ENCODE measurements at places on chromosomes 6 and 20. TPM values are rescaled to one million over a fixed set of nuclear protein-coding genes. Genes with fewer than 3 reads are reported as not detected.

- no peak for DNase-seq
Measured at GRCh38 chr6:93300661-93301060, 118.7 kb downstream of the EPHA7 start.

GRCh38 chr20:48731536-48731935 is 96.3 kb downstream of the PREX1 start:
- no peak for DNase-seq

- DNase-seq: no peak
Measured at GRCh38 chr20:50645253-50646068, 45.9 kb downstream of the RIPOR3 start.

DNA sequence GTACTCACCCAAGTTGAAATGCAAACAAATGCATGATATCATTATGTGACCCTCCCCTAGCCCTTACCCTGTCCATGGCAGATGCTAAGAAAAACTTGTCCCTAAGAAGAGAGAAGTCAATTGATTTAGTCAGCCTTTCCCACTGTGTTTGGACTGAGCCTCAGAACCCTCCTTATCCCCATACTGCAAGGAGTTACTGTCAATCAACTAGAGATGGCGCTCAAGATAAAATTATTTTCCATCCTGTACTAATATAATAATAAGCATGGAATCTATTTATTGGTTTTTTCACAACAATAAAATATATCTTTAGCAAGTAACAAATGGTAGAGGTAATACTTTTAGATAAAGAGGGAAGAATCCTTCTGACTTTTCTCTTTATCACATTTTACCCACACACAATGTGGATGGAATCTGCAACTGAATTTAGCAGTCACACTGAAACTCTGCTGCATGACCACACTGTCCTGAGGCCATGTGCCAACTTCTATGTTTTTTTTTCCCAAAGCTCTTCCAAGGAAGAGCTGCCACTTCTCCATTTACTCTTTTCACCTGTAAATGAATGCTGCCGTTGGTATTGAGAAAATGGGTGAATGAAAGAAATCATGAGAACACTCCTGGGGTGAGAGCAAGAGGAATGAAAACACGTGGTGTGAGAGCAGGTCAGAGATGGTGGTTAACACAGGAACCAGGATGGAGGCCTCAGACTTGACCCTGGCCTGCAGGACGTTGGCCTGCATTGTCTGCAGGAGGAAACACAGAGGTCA is 10.5 kb downstream of the NT5E start:
- DNase-seq: no peak

DNA sequence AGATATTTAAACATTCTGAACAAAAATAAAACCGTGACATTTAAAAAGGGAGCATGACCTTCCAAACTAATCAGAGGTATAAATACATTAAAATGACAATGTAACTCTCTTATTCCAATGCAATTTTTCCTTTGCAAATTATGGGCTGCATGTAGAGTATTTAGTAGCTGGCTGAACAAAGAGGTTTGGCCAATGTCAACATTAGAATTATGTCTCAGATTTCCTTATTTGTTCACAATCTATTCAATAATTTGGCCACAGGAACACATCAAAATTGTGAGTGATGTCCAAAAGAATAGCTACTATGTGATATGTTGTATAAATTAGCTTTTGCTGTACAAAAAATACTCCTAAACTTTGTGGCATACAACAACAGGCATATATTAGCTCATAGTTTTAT is 580.0 kb upstream of the MARCKS start:
- DNase-seq: no peak

GRCh38 chr20:11745145-11745544 is 172.5 kb upstream of the BTBD3 start:
- no peak for DNase-seq

- no peak for DNase-seq
Measured at GRCh38 chr6:165722022-165722421, 59.0 kb upstream of the PDE10A start.

GRCh38 chr6:136129365-136129764 is 120.7 kb downstream of the MTFR2 start:
- no peak for DNase-seq

DNA sequence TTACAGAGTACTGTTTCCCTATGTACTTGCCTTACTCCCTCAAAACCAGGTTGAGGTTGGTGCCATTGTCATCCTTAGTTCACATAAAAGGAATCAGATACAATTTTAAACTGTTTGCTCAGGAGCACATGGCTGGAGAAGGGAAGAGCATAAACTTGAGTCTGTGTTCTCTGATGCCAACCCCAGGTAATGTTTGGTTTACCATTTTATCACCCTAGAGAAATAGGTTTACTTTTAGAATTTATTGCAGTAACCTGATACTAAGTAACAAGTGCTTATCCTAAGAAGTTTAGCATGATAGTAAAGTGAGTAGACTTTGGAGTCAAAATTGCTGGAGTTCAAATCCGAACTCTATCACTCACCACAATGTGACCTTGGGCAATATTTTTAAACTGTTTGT is 86.3 kb downstream of the RFPL4B start:
- no peak for DNase-seq

DNA sequence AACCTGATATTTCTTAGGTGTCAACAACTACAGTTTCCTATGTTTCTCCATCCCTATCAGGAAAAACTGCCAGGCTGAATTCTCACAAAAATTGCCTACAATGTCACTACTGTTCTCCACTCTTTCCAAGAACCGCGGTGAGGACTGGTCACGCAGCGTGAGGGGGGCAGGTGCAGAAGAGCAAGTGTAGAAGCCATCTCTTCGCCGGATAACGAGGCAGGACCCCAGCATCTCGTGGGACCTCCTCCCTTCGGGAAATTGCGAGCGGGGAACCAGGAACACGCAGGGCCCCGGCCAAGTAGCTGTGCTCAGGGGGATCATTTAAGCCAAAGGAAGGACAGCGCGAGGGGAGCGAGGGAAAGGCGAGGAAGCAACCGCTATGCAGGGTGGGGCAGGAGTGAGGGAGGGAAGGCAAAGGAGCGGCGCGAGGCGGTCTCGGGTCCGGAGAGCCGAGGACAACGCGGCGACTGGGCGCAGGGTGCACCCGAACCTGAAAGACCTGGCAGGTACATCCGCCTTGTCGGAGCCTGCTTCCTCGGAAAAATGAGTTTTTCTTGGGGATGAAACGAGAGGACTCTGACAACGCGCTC is 559 bp downstream of the APMAP start:
- peak; percentile 24 for DNase-seq

- no peak for DNase-seq
Measured at GRCh38 chr20:33320006-33320405, 37.0 kb downstream of the BPIFB1 start.

- DNase-seq: no peak
Measured at GRCh38 chr6:39082310-39082709, 32.7 kb downstream of the SAYSD1 start.

DNA sequence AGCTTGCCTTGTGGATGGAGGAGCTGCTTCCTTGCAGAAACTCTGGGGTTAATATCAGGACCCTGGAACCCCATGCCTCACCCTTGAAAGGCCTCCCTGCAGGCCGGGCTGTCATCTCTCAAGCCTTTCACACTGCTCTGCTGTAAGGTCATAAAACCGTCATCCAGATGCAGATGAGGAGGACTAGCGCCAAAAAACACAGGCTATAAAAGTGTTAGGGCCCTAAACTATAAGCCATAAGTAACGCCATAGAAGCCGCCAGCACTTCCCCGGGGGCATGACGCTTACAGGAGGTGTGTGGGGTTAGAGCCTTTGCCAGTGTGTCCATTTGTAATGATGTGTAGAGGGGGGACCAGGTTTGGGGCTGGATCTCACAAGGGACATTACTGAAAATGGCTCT is 47.6 kb downstream of the CDH4 start:
- DNase-seq: no peak

- DNase-seq: no peak
Measured at GRCh38 chr6:34115403-34115795, 30.5 kb downstream of the GRM4 start.

DNA sequence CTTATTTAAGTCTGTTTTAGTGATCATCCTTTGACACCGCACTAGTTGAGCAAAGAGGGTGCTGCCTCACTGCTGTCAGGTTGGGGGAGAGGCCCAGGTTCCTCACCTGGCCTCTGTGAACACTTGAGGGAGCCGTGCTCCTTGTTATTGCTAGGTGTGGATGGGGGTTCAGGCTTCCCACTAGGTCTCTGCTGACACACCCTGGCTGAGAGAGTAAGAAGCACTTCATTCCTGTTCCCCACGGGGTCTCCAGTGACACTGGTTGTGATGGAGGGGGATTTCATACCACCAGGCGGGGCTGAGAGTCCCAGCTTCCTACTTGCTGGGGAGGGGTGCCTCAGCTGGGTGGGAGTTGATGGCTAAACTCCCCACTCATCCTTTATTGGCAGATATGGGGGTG is 11.1 kb upstream of the NOTCH4 start:
- DNase-seq: no peak

DNA sequence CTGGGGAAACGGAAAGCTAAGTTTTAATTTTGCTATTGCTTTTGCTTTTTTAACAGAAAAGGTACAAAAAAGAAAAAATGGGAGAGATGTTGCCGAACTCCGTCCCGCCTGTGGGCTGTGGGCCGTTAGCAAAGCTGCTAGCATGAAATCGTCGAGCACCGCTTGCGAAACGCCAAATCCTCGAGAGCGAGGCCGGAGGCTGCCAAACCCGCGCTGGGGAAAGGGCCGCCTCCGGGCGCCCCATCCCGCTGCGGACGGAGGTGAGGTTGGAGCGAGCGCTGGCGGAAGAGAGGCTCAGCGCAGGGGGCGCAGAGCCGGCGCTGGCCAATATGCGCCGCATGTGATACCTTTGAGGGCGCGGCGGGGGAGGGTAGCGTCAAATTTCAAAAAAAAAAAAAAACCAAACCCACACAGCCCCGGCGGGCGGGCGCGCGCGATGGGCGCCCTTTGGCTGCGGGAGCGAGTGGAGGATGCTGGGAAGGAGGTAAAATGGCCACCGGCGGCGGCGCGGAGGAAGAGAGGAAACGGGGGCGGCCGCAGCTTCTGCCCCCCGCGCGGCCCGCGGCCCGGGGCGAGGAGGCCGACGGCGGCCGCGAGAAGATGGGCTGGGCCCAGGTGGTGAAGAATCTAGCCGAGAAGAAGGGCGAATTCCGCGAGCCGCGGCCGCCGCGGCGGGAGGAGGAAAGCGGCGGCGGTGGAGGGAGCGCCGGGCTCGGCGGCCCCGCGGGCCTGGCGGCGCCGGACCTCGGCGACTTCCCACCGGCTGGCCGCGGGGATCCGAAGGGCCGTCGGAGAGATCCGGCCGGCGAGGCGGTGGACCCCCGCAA is at the start of gene ZCCHC3:
Gene ZCCHC3 (plus strand): TSS at position 473 of the 827 bp plus-strand sequence. CDS start 17 bp downstream, at position 490.
- peak; percentile 91 for DNase-seq

DNA sequence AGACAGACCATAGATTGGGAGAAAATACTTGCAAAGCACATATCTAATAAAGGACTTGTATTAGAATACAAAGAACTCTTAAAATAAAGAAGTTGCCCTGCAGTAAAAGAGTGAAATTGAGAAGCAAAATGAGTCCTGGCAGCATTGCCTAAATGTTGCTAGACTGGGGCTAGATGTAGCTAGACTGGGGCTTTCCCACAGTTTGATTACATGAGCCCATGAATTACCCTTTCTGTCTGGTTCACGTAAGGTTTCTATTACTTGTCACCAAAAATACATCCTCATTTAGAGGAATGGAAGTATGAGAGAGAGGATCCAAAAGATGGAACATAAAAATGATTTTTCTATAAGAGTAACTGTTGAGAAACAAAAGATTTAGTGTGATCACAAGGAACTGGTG is 57.6 kb upstream of the CCDC28A start:
- DNase-seq: no peak

- DNase-seq: no peak
Measured at GRCh38 chr6:45838996-45839395, 176.7 kb downstream of the CLIC5 start.

DNA sequence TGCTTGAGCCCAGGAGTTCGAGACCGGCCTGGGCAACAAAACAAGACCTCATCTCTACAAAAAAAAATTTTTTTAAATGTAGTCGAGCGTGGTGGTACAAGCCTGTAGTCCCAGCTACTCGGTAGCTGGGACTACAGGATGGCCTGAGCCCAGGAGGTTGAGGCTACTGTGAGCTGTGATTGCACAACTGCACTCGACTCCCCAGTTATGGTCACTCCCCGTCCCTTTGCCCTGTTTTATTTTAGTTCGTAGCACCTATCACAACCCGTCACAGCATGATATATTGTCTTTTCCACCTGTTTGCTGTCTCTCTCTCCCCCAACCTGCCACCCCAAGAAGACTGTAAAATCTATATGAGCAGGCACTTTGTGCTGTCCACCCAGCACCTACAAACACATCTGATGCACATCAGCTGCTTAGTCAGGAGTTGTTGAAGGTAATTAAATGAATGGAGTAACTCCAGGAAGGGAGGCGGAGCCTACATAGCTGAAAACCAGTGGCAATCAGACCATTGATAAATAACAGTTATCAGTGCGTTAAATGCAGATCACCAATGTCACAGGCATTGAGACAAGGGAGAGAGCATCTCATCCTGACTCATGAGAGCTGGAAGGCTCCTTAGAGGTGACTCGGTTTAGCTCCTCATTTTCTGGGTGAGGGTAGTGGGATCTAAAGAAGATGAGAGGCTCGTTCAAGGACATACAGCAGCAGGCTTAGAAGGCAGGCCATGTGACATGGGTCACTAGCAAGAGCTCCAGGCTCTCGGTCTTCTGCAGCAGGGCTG is 14.4 kb upstream of the XRN2 start:
- DNase-seq: no peak

DNA sequence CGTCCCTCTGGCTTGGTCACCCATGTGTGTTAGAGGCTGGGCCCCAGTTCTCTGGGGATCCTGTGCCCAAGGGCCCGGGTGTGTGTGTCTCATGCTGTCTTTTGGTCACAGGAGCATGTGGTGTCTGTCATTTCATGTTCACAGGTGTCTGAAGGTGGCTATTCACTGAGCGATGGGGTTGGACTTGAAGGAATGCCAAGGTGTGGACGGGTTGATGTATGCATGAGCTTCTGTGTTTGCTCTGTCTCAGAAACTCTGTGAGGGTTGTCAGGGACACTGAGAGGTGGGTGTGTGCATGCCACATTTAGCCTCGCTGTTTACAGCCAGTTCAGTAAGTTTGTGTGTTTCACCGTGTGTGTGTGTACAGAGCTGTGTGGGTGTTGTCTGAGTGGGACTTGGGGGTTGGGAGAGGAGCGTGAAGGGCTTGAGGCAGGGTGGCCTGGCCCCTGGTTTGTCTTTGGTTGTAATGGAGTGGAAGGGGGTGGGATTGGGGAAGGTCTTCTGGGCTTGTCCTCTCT is 1.2 kb downstream of the DDR1 start:
- DNase-seq: no peak

The SLA2 gene
- total RNA-seq: 70.6 TPM

The ME1 gene
- not detected for total RNA-seq

The CRIP3 gene
- total RNA-seq: 1.4 TPM

The CMTR1 gene
- 53.3 TPM for total RNA-seq

The PCSK2 gene
- not detected for total RNA-seq

The CLPSL2 gene
- not detected for total RNA-seq

The INSM1 gene
- 0.34 TPM for total RNA-seq

The KHDC1 gene
- total RNA-seq: 3.5 TPM

Measured in activated naive CD8-positive, alpha-beta T cell treated with anti-CD3 and anti-CD28 coated beads for 36 hours (primary cell).